ENCODE measurements at places on chromosomes 5 and 9. TPM values are rescaled to one million over a fixed set of nuclear protein-coding genes. Genes with fewer than 3 reads are reported as not detected.

Gene GPX8
- 38.5 TPM for total RNA-seq

Gene SLC44A1
- total RNA-seq: 20.5 TPM

Gene TEK
- total RNA-seq: 0.08 TPM

Gene OLFML2A
- 18.2 TPM for total RNA-seq

Gene PCDHA7
- total RNA-seq: 0.08 TPM

Gene NDUFAF2
- 83.1 TPM for total RNA-seq

Gene IFNA7
- total RNA-seq: not detected

Gene SH3PXD2B
- total RNA-seq: 16.0 TPM

Gene ZFP37
- 1.6 TPM for total RNA-seq

Gene RAB3C
- not detected for total RNA-seq

Gene LCN15
- not detected for total RNA-seq

Gene CAMK2A
- 0.87 TPM for total RNA-seq

Gene MLANA
- total RNA-seq: not detected

Gene TEX10
- 29.0 TPM for total RNA-seq

Gene HINT1
- total RNA-seq: 496 TPM

Gene CTXN3
- not detected for total RNA-seq

Gene EXOSC2
- 57.1 TPM for total RNA-seq

Gene FBN2
- 16.2 TPM for total RNA-seq

Gene MEIKIN
- not detected for total RNA-seq

Gene MEF2C
- total RNA-seq: not detected

Gene ORM2
- total RNA-seq: not detected

Gene RNF183
- not detected for total RNA-seq

Gene AJM1
- total RNA-seq: 4.0 TPM

Gene PTPRD
- total RNA-seq: 0.26 TPM

Gene FBXL7
- total RNA-seq: 1.6 TPM

Gene RAB14
- total RNA-seq: 44.6 TPM

Gene PPP2R2B
- 0.15 TPM for total RNA-seq

Gene TAF1L
- total RNA-seq: not detected

Gene ASPN
- not detected for total RNA-seq

Gene PCSK5
- 0.68 TPM for total RNA-seq

Gene SLC12A7
- total RNA-seq: 29.4 TPM

Gene ZNF483
- 0.53 TPM for total RNA-seq

Gene CBY3
- total RNA-seq: not detected

Gene KIF27
- total RNA-seq: 0.96 TPM

Gene AP3B1
- 33.9 TPM for total RNA-seq

Gene DOCK2
- total RNA-seq: 2.1 TPM

Gene ITGA2
- 36.5 TPM for total RNA-seq

Gene CCNJL
- total RNA-seq: 12.9 TPM

Gene ARHGEF28
- total RNA-seq: 16.6 TPM

Gene PCDHGC5
- 0.05 TPM for total RNA-seq

Gene PCDH12
- total RNA-seq: not detected

Gene ADAMTS16
- 1.7 TPM for total RNA-seq

Gene ADGRV1
- 0.75 TPM for total RNA-seq
